ENCODE measurements at places on chromosomes 4 and X.

DNA sequence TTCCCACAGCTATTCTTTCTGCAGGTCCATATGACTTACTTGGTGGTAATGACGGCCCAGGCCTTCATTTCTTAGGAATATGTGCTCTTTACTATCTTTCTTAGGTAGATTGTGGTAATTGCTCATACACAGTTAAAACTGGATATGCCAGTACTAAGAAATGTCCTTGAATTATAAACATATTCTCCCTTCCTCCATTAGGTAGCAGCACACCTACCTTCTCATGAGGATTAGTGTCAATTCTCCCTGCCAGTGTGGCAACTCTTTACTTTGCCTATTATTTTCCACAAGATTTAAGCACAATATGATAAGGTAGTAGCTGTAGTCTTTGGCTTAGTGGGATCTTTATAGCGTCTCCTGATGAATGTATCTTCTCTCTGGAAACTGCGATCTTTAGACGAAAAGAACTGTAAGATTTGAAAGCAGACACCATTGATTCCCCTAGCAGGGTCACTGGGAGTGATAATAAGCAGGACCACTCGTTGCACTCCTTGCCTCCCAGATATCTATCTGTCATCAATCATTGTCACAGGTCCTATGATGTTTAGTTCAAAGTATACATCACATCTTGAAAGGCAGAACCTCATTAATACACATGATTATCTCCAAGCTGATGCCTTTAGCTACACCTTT, 1240.7 kb downstream of the C4orf33 start:
- no peak for DNase-seq

- DNase-seq, result no peak
These were observed 85.0 kb upstream of the ZNF81 start for GRCh38 chrX:47751670-47752069.

GRCh38 chr4:109798866-109799265, 2.9 kb downstream of the CFI start:
- DNase-seq, result no peak

DNA sequence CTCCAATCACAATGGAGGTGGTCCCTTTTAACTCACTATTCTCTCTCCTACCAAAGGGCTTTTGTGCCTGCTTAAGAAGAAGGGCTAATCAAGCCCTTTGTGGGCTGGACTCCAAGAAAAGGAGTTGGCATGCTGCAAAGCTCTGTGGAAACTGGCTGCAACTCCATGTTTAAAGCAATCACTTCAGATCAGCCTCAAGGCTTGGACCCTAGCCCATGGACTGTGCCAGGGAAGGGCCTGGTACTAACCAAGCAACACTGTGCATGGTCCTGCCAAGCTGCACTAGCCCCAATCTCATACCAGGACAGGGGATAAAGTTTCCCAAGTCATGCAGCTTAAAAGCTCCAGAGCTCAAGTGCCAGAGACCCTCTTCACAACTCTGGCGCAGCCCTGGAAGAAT, 86.7 kb downstream of the ATP8A1 start:
- no peak for DNase-seq

- no peak for DNase-seq
These were observed 1403.1 kb upstream of the TENM3 start for GRCh38 chr4:180840142-180840541.

- DNase-seq, result no peak
These were observed 6.8 kb upstream of the MAP9 start for GRCh38 chr4:155383541-155383940.

GRCh38 chrX:118225711-118226428, 109.3 kb upstream of the KLHL13 start:
- DNase-seq, result no peak

- DNase-seq, result no peak
These were observed 94.4 kb downstream of the GRIA2 start for GRCh38 chr4:157314906-157315305.

- DNase-seq, result no peak
These were observed 26.1 kb downstream of the ZRSR2 start for GRCh38 chrX:15816438-15816809.

- DNase-seq, result no peak
These were observed 385.9 kb downstream of the GLUD2 start for GRCh38 chrX:121433289-121433688.

DNA sequence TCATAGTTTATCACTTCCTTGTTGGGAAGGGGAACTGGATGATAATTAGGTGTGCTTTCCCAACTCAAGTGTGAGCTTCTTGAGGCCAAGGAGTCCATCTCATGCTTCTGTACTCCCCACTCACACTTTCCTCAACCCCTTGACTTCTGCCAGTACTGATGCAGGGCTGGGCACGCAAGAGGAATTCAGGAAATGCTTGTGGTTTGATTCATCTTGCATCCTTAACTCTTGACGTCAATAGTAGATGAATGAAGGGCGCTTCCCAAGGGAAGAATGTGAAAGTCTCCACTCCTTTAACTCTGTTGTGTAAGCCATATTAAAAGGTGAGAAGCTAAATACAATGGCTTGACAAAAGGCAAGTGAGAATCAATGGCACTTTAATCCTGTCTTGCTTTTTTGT, 101.8 kb downstream of the AGTR2 start:
- no peak for DNase-seq

- DNase-seq, result no peak
These were observed 137.9 kb downstream of the PJA1 start for GRCh38 chrX:69027181-69028005.

GRCh38 chrX:110038900-110039299, 36.0 kb downstream of the TMEM164 start:
- DNase-seq, result no peak

Data from CD4-positive, alpha-beta T cell treated with Interleukin-15 for 1 hour (primary cell).